BJ (cell line): ENCODE measurements at places on chromosomes 3 and 15.

DNA sequence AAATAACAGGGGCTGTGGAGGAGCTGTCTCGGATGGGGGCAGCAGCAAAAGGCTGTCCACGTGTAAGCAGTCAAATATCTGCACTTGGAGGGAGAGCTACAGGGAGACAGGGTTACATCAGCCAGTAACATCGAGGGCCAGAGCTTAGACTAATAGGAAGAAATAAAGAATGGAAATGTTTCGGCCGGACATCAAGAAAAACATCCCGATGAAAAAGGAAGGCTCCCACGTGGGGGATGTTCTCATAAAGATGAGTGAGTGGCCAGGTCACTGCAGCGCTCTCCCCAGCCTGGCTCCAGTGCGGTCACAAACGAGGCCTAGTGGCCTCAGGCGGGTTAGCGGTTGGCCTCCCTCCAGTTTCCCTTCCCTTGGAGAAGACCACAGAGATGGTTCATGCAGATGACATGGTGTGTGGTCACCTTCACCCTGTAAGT lies 56.1 kb upstream of the WNT5A start:
- DNase-seq = no peak

DNA sequence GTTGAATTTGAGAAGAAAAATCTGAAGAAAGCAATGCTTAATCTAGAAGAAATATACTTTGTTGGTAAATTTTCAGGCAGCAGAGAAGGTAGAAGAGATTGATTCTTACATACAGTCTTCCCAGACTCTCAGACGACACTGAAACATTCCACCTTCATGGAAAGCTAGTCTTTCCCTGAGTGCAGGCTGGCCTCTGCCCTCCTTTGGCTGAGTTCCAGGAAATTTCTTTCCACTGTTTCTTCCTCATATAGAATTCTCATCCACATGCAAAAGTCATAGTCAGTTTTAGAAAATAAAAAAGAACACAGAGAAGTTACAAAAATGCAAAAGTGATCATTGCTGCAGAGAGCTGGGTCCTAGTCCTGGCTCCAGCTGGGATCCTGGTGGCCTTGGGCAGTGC lies 142.5 kb upstream of the PRR23C start:
- no peak for DNase-seq

DNA sequence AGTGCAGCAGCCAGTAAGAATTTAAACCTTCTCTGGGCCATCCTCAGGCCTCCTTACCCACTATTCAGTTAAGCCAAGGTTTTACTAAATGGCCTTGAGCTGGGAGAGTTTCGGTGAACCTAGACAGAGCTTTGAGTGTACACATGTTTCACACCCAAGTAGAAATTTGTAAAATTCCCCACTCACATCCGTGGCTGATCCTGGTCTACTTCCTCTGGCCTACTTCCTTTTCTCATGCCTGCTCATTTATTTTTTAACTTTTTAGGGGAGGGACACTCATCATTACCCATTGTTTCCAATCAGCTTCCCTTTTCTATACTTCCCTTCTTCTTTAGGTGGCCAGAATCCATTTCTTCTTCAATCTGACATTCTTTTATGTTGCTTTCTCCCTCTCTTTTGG lies 7.6 kb downstream of the CX3CR1 start:
- DNase-seq = no peak

DNA sequence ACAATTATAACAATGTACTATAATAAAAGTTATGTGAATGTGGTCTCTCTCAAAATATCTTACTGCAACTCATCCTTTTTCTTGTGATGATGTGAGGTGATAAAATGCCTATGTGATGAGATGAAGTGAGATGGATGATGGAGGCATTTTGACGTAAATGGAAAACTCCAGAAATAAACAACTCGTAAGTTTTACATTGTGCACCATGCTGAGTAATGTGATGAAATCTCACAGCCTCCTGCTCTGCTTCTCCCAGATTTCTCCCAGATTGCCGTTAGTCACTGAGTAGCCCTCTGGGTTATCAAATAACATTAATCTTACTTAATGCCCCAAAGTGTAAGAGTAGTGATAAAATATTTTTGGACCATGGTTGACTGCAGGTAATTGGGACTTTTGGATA lies 64.8 kb upstream of the SLCO2A1 start:
- DNase-seq = peak; percentile 64

DNA sequence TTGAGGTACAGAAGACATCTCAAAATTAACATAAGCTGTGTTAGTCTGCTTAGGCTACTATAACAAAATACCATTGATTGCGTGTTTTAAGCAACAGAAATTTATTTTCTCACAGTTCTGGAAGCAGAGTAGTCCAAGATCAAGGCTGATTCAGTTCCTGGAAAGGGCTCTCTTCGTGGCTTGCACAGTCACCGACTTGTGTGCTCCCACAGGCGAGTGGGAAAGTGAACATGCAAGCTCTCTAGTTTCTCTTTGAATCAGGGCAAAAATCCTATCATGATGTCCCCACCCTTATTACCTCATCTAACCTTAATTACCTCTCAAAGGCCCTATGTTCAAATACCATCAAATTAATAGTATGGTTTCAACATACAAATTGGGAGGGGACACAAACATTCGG lies 505.9 kb downstream of the ZIC1 start:
- no peak for DNase-seq

GRCh38 chr3:114499976-114500375 lies 206.1 kb downstream of the TIGIT start:
- no peak for DNase-seq
